ENCODE measurements at places on chromosomes 3 and 15.

GRCh38 chr3:189038773-189039745 lies 132.7 kb upstream of the TPRG1 start:
- no peak for DNase-seq

DNA sequence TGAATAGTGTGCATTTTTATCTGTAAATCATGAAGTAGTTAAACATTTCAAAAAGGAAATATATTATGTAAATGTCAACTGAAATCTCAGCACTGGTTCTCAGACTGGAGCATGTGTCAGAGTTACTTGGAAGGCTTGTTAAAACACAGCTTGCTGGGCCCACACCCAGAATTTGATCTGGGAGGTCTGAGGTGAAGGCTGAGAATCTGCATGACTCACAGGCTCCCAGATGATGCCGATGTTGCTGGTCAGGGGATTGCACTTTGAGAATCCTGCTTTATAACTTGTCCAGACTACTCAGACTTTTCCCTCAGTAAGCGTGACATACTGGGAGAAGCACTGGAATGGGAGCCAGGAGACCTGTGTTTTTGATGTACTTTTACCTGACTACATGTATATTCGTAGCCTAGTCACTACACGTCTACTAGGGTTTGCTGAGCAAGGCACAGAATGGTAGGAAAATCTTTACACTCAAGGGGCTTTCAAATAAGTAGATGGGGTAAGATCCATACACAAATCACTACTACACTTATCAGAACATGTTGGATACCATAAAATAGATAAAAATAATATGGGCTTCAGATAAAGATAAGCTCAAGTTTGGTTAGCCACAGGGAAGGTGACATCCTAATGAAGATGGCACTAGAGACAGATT lies 77.1 kb upstream of the MEX3B start:
- DNase-seq, result no peak

GRCh38 chr3:150385296-150386242 lies 22.5 kb upstream of the TSC22D2 start:
- no peak for DNase-seq

DNA sequence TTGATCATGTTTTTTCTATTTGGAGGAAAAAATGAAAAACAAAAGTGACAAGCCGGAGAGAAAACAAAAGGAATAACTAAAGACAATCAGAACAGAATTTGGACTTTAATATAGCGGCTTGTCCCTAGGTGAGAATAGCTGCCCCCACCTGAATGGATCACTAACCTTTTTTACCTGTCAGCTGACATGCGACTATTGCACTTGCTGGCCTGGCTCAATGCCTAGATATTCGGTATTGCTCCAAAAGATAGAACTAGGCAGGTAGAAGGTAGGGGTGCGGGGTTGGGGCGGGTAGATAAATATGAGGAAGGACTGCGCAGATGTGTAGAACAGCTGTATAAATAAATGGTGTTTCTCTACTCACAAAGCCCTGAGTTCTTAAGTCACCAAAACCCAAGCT lies 650 bp upstream of the MORC1 start:
- no peak for DNase-seq

GRCh38 chr15:88230823-88231222 lies 25.7 kb downstream of the NTRK3 start:
- DNase-seq, result no peak

DNA sequence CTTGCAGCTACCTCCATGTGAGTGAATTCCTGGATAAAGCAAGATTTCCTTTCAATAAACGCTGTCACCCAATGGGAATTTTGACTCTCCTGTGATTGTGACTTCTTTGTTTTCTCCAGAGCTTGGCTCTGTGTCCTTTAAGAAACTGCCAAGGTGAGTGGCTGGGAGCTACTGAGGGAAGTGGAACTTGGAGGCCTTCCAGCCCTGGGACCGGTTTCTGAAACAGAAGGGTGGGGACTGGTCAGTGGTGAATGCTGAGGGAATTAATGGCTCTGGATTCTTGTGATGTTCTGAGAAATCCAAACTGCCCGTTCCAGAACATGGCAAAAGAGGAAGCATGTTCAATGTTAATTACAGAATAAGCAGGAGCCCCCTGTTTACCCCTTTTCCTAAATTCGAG lies 41.1 kb upstream of the MYZAP start:
- DNase-seq, result no peak

DNA sequence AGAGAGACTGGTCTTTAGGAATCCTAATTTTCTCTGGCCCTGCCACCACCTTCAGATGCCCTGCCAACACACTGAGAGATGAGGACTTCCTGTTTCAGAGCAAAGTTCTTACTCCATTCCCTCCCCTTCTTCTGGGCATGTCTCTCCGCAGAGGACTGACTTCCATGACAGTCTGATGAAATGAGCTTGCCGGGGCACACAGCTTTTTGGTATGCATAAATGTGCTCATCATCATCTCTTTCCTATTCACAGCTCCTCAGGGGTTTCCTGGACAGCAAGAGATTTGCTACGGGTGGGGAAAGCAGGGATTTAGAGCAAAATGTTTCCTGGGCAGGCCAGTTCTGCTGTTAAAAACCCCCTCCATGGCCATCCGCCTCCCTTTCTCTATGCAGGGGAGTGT lies 27.6 kb upstream of the SEMA6D start:
- DNase-seq, result no peak

- no peak for DNase-seq
These were observed 80.2 kb downstream of the BOC start for GRCh38 chr3:113291572-113291971.

- no peak for DNase-seq
These were observed at the start of gene LOXL1 for GRCh38 chr15:73926219-73927002. Gene LOXL1, plus strand, starts transcription at chr15:73926462. Its CDS starts 322 bp downstream, at chr15:73926784.

GRCh38 chr15:53586799-53587198 lies 172.7 kb downstream of the WDR72 start:
- peak; percentile 2 for DNase-seq

GRCh38 chr3:170814822-170815221 lies 55.2 kb downstream of the RPL22L1 start:
- DNase-seq, result no peak

DNA sequence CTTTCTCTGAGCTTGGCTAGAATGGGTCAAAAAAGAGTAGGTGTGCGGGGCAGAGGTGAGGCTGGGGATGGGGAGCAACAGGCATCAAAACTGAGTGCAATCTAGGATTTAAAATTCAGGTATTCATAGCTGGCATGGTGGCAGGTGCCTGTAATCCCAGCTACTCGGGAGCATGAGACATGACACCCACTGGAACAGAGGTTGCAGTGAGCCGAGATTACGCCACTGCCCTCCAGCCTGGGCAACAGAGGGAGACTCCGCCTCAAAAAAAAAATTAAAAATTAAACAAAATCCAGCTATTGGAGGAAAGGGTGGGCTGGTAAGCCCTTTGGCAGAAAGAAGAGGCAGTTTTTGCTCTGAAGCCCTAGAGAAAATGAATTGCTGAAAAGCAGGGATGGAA lies 485.8 kb upstream of the PROK2 start:
- DNase-seq, result no peak

DNA sequence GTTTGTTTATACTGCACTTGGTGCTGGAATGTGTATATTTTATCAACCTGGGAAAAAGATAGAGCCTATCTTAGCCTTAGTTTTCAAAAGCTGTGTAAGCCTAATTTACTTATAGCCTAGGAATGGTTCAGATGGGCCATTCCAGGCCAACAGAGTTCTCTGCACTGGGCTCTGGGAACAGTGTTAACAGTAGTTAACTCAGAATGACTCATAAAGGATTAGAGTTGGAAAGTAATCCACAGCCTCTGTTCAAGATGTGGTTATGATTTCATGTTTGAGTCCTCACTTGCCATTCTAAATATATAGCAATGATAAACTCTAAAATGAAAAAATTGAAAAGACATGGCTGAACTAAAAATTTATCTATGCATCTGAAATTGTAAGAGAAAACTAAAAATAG lies 22.6 kb upstream of the PEX5L start:
- DNase-seq, result no peak

DNA sequence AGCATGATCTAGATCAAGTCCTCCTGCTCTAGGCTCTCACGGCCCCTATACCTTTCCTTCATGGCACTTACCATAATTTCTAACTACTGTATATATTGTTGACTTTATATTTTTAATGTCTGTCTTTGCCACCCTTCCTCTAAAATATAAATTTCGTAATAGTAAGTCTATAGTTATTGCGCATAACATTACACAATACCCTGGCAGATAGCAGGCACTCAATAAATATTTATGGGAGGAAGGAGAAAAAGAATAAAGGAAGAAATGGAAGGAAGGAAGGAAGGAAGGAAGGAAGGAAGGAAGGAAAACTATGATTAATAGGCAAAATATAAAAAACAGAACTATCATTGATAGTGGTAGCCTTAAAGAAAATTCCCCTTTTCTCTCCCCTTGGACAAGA lies 190.3 kb upstream of the LMCD1 start:
- DNase-seq, result no peak

- no peak for DNase-seq
These were observed 307.6 kb downstream of the ZBTB20 start for GRCh38 chr3:114839476-114839875.

GRCh38 chr15:74956648-74957475 lies at the start of gene RPP25:
Gene RPP25, minus strand, starts transcription at chr15:74956772. Its CDS starts 189 bp downstream, at chr15:74956583.
- peak; percentile 74 for DNase-seq

DNA sequence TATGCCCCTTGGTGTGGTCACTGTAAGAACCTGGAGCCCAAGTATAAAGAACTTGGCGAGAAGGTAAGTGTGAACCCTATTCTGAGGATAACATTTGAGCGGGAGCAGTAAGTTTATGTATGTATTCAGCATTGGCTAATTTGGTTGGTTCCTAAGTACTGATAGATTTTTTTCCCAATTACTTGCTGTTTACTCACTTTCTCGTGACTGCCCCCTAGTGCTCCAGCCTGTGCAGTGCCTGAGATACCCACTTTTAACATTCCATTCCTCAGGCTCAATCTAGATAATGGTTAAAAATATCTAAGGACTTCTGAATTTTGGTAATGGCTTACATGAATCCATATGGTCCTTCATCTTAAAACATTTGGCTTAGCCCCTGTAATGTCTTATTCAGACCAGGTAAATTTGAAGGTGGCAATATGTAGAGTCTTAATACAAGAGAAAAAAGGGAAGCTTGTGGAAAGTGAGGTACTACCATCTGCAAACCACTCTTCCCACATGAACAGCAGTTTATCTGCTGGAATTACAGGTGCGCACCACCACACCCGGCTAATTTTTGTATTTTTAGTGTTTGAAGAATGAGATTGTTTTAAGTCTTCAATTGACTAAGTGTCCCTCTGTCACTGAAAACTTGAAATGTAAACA lies 7.1 kb downstream of the ELL3 start:
- DNase-seq, result peak; percentile 68

DNA sequence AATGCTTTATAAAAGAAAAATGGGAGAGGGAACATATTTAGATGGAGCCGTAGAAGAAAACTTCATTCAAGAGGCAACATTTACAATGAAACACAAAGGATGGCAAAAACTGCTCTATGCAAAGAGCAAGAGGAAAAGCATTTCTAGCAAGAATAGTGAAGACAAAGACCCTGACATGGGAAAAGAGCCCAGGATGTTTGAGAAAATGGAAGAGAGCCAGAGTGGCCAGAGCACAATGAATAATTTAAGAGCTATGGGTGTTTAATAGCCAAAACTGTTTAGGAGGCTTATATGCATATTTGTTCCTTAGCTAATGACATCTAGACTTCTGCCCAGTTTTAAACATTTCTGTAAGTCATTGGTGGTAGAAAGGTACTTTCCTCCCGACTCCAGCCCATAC lies 25.4 kb upstream of the SEMA6D start:
- no peak for DNase-seq

DNA sequence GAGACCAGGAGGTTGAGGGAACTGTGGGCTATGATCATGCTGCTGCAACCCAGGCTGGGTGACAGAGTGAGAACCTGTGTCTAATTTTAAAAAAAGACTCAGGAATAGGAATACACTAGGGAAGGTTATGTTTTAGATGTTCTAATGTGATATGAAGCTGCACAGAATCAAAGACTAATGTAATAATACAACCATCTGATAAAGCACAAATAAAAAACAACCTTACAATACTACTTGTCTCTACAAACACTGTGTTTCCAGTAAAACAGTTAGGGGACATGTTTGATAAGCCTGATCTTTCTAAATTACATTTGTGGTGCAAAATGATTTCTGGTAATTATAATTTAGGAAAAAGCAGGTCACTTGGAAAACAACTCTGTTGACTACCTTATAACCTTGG lies 56.7 kb downstream of the RBMS3 start:
- DNase-seq, result no peak

GRCh38 chr15:55094136-55094535 lies 102.6 kb downstream of the RSL24D1 start:
- no peak for DNase-seq

DNA sequence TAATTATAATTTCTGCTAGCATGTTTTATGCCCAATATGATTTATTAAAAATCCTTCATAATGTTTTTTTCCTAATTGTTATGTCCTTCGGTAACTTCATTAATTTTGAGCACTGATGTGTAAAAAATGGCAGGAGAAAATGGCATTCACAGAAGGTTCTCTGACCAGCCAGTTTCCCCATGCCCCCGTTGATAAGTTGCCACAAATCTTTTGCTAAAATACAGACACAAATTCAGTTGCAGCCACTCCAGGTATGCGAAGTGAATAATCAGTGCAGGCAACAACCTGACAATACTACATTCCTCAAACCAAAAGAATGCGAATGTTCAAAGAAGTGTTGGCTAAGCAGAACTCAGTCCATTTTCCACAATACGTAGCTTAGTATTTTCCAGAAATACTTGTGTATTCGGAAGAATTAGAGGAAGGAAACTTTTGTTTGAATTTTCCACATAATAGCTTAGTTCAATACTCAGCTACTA lies 32.7 kb downstream of the CHL1 start:
- no peak for DNase-seq

GRCh38 chr15:95857758-95858157 lies 472.7 kb upstream of the NR2F2 start:
- no peak for DNase-seq

DNA sequence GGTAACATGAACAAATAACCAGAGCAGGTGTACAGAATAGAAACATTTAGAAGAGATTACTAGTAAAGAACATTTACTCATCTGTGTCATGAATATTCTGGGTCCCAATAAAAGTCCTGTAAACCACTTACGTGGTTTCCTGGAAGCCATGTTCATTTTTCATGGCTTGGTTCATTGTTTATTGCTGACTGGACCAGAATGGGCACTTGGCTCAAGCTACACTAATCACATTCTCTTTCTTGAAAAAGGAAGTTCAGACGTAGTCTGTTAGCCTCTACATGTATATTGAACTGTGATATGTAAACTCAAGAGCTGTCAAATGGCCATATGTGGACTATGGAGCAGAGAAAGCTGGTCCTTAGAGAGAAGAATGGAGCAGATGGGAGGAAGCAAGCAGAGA lies 138.3 kb upstream of the FAM3D start:
- no peak for DNase-seq

GRCh38 chr3:121598564-121598963 lies 5.4 kb downstream of the FBXO40 start:
- no peak for DNase-seq

- DNase-seq, result peak; percentile 0
These were observed 166.2 kb upstream of the SEMA6D start for GRCh38 chr15:47551079-47551478.

GRCh38 chr15:72050700-72051099 lies 67.2 kb downstream of the MYO9A start:
- no peak for DNase-seq

- DNase-seq, result no peak
These were observed 107.4 kb downstream of the ADAMTS17 start for GRCh38 chr15:100234158-100235029.
